Stimulated activated CD8-positive, alpha-beta memory T cell treated with anti-CD3 and anti-CD28 coated beads, Interleukin-4, amount 100 ng/mL, for 4 hours (primary cell): ENCODE measurements at places on chromosomes 2 and 18.

DNA sequence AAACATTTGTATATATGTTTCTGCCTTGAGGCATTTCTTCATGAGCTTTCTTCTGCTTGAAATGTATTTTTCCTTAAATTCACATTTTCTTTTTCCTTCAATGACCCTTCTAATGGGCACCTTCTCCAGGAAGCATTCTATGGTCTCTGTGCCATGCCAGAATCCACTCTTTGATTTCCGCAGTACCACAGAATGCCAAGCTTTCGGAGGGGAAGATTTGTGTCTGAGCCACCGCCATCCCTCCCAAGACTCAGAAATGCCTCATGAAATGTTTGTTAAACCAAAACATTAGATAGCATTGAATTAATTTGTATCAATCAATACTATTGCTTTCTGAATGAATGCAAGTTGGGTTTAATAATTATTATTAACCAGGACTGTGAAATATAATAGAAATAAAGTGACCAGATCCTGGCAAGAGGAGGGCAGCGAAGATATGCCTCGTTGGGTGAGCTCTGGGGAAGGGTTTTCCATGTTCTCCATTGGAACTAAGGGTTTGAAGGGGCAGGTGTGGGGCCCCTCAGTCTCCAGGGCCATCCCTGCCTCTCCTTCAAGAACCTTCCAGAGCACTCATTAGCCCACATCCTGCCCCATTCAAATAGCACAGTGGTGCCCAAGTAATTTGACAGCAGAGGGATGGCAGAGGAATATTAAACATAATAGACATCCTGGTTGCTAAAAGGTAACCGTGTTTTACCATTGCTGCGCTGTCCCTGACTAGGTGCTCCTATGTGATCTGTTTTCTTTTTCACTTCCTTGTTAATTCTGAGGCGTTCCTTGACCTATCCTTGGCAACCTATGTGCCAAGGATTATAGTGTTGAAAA, 189.6 kb downstream of the MYCN start:
- DNase-seq, result no peak

DNA sequence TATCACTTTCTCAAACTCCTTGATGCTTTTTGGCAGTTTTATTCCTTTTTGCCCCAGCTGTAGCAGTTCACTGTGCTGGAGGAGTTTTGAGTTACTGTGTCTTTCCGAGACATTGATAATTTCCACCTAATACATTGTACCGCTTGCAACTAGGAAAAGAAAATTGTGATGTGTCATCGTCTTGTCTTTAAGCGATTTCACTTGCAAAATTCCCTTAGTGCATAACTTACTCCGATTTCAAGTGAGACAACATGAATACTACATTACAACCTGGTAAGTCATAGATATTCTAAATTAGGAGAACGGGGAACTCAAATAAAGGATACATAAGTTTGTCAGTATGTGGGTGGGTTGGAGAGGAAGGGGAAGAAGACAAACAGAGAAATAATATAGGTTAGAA, 340.5 kb upstream of the KYNU start:
- DNase-seq, result no peak

DNA sequence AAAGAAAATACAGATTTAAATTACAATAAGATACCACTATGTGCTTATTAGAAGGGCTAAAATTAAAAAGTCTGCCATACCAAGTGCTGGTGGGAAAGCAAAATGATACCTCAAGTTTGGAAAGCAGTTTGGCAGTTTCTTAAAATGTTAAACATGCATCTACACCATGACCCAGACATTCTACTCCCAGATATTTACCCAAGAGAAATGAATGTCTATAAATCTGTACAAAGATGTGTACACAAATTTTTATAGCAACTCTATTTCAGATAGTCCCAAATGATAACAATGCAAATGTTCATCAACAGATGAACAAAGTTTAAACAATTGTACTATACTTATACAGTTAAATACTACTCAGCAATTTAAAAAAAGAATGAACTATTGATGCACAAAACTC, 7.1 kb upstream of the DSG4 start:
- DNase-seq, result no peak

DNA sequence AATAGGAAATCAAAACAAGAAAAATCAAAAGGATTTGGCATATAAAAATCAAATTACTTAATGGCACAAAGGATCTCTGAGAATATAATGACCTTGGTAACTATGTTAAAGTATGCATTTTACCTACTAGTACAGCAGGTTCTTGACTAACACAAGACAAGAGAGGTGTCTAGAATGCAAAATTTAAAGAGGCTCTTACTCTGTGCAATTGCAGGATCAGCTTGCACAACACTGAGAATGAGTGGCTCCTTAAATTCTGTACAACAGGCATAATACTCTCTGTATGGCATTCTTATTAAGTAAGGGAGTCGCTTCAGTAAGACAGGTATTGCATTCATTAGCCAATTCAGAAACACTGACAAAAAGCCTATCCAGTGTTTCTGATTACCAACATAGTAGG, 72.6 kb downstream of the UGP2 start:
- no peak for DNase-seq

GRCh38 chr18:57813245-57813644, 10.1 kb upstream of the ATP8B1 start:
- no peak for DNase-seq

GRCh38 chr2:143939626-143940330, 580.1 kb downstream of the ZEB2 start:
- no peak for DNase-seq
